ENCODE measurements at places on chromosomes 7 and 10.

- no peak for DNase-seq
Measured at GRCh38 chr10:93462881-93463280, 19.3 kb downstream of the MYOF start.

- DNase-seq: no peak
Measured at GRCh38 chr10:52811776-52812175, 39.2 kb upstream of the MBL2 start.

GRCh38 chr10:125991392-125991791 lies 95.0 kb downstream of the FANK1 start:
- no peak for DNase-seq

GRCh38 chr10:32207544-32207943 lies 139.4 kb downstream of the EPC1 start:
- peak; percentile 22 for DNase-seq

- no peak for DNase-seq
Measured at GRCh38 chr10:133156674-133157579, 3.1 kb upstream of the KNDC1 start.

GRCh38 chr7:7897949-7898515 lies 70.6 kb upstream of the GLCCI1 start:
- no peak for DNase-seq

- no peak for DNase-seq
Measured at GRCh38 chr10:110442746-110443145, 55.0 kb upstream of the DUSP5 start.

DNA sequence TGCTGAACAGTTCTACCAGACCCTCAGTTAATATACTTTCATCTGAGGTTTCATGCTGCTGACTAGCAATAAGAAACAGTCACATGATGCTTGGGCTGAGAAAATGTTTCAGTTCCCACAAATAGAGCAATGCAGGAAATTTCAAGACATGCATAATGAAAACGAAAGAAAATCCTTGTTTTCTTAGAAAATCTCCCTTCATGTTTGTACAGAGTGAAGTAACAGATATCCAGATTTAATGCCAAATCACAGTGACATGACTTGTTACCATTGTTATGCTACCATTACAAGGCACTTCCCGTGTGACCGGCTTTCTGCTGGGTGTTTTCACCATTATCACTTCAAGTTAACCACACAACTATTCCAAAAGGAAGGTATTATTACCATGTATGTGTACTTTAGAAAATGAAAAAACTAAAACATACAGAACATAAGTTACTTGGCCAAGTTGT lies 121.7 kb downstream of the DOCK4 start:
- no peak for DNase-seq

DNA sequence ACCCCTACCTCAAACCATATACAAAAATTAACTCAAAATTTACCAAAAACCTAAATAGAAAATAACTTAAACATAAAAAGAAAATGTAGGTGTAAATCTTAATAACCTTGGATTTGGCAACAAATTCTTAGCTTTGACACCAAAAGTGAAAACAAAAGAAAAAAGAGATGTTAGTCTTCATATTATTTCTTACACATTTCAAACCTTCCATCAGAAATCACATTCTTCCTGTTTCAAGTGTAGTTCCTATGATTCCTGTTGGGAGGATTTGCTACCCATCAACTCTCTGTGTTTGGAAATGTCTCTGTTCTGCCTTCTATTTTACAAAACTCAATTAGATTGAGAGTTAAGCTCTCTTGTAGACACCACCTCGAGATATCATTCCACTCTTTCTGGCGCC lies 62.0 kb downstream of the GNA12 start:
- no peak for DNase-seq

GRCh38 chr10:74084955-74085354 lies 65.7 kb downstream of the AP3M1 start:
- no peak for DNase-seq

DNA sequence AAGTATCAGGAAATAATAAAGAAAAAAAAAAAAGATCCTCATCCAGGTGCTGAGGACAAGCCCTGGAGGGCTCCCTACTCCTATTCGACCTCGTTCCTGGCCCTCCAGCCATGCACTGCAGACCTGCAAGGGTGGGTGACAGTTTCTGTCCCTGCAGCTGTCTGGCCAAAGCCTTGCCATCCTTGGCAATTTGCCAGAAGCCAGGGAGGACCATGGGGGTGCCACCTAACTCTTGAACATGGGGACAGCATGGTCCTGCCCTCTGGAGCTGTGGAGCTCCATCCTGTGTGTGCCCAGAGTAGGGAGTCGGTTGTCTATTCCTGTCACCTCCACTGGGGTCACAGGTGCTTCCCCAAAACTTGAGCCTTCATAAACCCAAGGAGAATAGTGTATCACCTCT lies 27.8 kb downstream of the DMBT1 start:
- no peak for DNase-seq

DNA sequence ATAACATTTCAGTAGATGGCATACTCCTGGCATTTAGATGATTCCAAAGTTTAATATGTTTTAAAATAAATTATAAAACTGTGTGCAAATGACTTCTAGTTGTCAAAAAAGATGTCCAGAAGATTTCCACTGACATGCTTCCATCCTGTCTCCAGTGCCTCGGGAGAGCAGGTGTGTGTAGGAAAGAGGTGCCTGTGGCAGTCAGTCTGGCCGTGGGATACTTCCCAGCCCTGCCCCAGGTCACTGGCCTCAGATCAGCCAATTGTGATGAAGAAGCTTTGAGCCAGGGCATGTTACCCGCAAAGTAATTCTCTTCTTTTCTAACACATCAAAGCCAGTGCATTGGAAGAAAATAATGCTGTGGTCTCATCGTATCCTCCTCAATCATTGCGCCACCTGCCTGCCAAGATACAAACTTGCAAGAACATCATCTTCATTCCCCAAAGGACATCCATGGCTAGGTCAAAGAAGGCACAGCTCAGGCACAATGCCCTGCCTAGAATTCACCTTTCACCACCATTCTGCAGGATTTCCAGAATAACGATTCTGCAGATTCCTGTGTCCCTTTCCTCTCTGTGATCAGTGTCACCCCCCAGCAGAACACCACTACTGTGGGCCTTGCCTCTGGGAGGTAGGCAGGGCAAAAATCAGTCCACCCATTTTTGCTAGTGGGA lies 6.3 kb upstream of the KCNMA1 start:
- DNase-seq: no peak

- DNase-seq: no peak
Measured at GRCh38 chr7:121019018-121019417, 30.5 kb downstream of the CPED1 start.

DNA sequence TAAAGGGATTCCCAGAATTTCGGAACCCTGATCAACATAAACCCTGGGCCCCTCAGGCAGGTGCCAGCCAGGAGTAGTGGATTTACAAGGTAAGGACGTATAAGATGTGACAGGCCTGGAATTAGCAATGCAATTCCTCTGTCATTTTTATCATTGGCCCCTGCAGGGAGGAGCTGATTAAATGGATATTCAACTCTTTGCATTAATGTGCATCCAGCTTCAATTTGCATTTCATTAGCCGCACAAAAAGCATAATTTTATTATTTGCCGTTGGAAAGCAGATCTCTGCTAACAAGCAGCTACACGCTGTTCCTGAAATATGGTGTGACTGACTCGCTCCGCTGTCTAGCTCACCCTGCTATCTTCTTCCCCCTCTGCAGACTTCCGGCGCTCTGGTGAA lies 195.8 kb downstream of the RPS24 start:
- DNase-seq: no peak

GRCh38 chr10:95505084-95505610 lies 56.0 kb downstream of the SORBS1 start:
- DNase-seq: no peak

DNA sequence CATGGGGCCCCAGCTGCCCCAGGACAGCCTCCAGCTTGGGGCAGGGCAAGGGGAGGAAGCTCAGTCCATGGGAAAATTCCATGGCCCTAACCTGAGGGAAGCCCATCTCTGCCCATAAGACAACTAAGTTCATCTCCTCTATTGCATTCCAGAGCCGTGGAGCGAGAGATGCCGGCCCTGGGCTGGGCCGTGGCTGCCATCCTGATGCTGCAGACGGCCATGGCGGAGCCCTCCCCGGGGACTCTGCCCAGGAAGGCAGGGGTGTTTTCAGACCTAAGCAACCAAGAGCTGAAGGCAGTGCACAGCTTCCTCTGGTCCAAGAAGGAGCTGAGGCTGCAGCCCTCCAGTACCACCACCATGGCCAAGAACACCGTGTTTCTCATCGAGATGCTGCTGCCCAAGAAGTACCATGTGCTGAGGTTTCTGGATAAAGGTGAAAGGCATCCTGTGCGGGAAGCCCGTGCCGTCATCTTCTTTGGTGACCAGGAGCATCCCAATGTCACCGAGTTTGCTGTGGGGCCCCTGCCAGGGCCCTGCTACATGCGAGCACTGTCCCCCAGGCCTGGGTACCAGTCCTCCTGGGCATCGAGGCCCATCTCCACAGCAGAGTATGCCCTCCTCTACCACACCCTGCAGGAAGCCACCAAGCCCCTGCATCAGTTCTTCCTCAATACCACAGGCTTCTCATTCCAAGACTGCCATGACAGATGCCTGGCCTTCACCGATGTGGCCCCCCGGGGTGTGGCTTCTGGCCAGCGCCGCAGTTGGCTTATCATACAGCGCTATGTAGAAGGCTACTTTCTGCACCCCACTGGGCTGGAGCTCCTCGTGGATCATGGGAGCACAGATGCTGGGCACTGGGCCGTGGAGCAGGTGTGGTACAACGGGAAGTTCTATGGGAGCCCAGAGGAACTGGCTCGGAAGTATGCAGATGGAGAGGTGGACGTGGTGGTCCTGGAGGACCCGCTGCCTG lies 4.3 kb downstream of the AOC1 start:
- DNase-seq: no peak

- no peak for DNase-seq
Measured at GRCh38 chr10:48551861-48552591, 52.8 kb downstream of the ARHGAP22 start.

DNA sequence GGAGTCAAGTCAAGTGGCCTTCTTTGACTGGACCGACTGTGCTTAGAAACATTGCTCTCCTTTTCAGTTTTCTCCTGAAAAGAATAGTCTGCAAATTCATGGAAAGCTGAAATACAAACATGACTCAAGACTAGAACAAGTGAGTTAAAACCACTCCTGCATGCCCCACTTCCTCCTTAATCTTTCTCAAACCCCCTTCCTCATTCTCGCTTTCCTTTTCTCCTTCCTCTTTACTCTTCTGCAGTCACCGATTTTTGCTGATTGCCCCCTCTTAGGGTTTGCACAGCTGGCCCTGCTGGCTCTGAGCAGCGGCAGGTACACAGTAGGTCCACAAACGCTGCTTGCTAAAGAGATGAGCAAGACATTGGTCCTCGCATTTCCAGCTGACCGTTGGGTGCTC lies 34.8 kb upstream of the MKI67 start:
- no peak for DNase-seq

GRCh38 chr7:45970454-45970853 lies 49.4 kb upstream of the IGFBP3 start:
- no peak for DNase-seq

- DNase-seq: no peak
Measured at GRCh38 chr7:30116771-30117170, 18.0 kb upstream of the MTURN start.

DNA sequence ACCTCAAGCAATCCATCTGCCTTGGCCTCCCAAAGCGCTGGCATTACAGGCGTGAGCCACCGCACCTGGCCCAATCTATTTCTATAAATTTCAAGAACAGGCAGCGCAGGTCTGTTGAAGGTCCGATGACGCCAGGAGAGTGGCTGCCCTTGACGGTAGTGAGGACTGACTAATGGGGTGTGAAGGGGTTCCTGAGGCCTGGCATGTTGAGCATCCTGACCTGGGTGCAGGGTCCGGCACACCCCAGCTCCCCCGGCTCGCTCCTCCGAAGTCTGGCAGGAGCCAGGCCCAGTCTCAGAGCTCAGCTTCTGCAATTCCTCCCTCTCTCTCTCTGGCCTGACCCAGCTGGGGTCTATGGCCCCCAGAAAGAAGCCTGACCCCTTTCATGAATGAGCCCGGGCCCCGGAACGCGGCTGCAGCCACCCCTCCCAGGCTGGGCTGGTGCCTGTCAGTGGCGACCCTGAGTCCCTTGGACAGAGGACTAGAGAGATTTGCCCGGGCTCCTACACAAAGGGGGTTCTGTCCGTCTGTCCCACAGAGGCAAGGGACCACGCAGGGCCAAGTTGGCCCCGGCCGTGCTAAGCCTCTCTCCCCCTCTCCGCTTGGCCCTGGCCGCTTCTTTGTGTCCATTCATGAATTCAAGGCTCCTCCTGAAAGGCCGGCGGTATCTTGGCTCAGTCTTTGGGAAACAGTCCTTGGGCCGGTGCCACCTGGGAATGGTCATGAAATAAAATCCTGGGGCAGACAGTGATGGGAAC lies 18.8 kb downstream of the MMD2 start:
- DNase-seq: no peak

- DNase-seq: no peak
Measured at GRCh38 chr10:53952698-53953630, 848.1 kb downstream of the PCDH15 start.

- no peak for DNase-seq
Measured at GRCh38 chr10:47438857-47439474, 44.9 kb downstream of the ANXA8 start.

DNA sequence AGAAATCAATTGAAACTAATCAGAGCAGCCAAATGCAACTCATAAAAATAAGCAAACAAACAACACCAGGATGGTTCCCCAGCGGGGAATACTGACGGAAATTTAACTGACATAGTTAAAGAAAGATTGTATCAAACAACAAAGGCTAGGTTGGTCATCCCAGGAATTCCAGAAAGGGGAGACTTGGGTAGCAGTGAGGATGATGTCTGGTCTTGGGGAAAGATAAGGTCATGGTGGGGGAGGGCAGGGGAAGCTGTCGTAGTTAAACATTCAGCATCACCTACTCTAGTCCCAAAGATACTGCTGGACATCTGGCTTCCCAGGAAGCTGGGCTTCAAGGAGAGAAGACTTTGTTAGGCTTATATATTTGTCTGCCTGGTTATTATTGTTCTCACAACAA lies 50.4 kb downstream of the DYNC1I1 start:
- DNase-seq: no peak

- no peak for DNase-seq
Measured at GRCh38 chr7:7516156-7516555, 19.5 kb downstream of the COL28A1 start.

DNA sequence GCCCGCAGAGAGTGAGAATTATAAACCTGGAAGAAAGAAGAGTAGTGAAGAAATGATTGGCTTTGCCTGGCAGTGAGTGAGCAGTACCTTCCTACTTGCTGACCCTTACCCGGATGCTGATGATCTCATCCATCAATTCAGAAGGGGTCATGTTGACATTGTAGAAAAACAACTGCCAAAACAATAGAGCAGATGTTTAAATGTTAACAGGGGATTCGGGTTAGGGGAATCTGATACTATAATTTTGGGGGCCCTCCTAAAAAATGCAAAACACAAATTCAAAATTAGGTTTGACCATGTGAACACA lies 78.1 kb downstream of the MYOF start:
- no peak for DNase-seq
